HAP-1 (cell line): ENCODE measurements at places on chromosomes 2 and 18.

GRCh38 chr2:238203973-238204683 lies 633 bp upstream of the ILKAP start:
- no peak for DNase-seq

DNA sequence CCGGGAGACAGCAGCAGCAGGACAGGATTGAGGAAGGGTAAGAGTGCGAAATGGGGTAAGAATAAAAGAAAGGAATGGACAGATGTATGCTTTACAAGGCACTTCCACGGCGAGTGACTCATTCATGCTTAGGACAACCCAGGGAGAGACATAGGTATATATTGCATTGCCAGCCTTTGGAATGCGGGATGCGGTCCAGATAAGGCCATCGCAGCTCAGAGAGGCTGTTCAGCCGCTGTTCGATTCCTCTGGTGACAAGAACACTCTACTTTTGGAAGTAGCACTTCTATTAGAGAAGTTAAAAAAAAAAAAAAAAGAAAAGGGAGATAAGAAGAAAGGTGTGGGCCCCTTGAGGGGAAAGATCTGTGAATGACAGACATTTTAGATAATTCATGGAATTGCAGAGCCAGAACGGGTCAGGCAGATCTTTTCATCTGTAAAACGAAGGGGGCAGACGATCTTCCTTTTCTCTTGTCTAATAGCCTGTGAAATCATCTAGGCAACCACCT lies 819 bp upstream of the NCOA1 start:
- DNase-seq = peak; percentile 22

GRCh38 chr18:35378574-35378896 lies 1.4 kb upstream of the ZNF396 start:
- no peak for DNase-seq

DNA sequence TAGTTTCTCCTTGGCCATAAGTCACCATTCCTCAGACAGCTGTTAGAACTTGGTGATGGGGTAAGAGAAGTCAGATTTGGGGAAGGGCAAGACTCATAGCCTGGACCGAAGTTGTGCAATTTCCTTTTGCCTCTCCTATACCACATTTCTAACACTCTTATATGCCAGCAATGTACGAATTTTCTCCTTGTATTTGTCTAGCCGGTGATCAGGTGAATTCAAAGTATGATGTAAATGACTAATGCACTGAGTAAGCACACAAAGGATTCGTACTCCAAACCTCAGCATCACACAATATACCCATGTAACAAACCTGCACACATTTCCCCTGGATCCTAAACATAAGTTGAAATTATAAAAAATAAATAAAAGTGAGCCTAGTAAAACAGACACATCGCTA lies 1143.5 kb upstream of the CELF4 start:
- DNase-seq = no peak

DNA sequence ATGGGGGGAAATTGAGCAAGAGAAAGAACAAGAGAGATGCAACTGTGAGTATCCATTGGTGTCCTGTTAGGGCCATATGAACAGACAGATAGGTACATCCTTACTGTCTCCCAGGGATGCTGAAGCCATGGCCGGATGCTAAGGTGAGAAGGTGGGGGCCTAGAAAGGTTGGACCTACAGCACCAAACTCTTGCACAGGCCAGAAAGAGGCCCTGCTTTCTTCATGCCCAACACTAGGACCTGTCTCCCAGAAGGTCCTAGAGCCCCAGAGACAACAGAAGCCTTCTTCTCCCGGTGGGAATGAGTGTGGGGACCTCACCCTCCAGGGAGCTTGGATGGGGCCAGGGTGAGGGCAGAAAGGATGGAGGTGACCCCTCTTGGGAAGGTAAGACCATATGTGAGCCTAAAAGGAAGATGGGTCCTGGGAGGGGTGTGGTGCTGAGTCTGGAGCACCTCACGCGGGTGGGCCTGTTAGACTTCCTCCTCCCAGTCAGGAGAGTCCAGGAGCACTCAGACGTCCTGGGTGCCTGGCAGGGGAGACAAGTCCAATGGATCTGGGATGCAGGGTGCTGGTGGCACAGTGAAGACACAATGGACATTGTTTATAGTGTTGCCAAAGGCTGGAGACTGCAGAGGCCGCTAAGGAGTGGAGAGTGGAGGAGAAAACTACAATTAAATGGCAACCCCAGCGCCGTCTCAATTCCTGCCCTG lies 265.3 kb downstream of the CYP26B1 start:
- DNase-seq = no peak
